ENCODE measurements at places on chromosomes 1 and 21. TPM values are rescaled to one million over a fixed set of nuclear protein-coding genes. Genes with fewer than 3 reads are reported as not detected.

Gene XCL2
- total RNA-seq, result not detected

Gene KCNA10
- total RNA-seq, result not detected

Gene LCE3A
- total RNA-seq, result not detected

Gene PPIAL4G
- not detected for total RNA-seq

Gene SEC16B
- 1.7 TPM for total RNA-seq

Gene ADAM30
- total RNA-seq, result not detected

Gene RAP1GAP
- total RNA-seq, result 0.18 TPM

Gene ICOSLG
- 0.65 TPM for total RNA-seq

Gene KIAA0040
- 0.14 TPM for total RNA-seq

Gene AKT3
- 23.5 TPM for total RNA-seq

Gene CHIT1
- 0.18 TPM for total RNA-seq

Gene FLG2
- not detected for total RNA-seq

Gene PPM1J
- total RNA-seq, result 0.55 TPM

Gene SLC22A15
- total RNA-seq, result 6.8 TPM

Gene RHEX
- total RNA-seq, result not detected

Gene CZIB
- 52.1 TPM for total RNA-seq

Gene TMEM54
- total RNA-seq, result 29.4 TPM

Gene IVL
- total RNA-seq, result not detected

Gene CR1L
- total RNA-seq, result not detected

Gene RHBDL2
- 0.71 TPM for total RNA-seq

Gene REN
- 0.28 TPM for total RNA-seq

Gene NUDT17
- total RNA-seq, result 2.7 TPM

Gene C1orf167
- total RNA-seq, result 0.57 TPM

Gene CLCA4
- total RNA-seq, result not detected

Gene TTC22
- total RNA-seq, result not detected

Gene CD5L
- not detected for total RNA-seq

Gene OR2L13
- total RNA-seq, result not detected

Gene KCNK2
- 3.1 TPM for total RNA-seq

Gene SPOCD1
- 14.2 TPM for total RNA-seq

Gene TMEM79
- total RNA-seq, result 2.2 TPM

Gene ANKRD45
- 0.14 TPM for total RNA-seq

Gene GJB5
- 0.09 TPM for total RNA-seq

Gene PDC
- 0.28 TPM for total RNA-seq

Gene CRYBG2
- total RNA-seq, result under 0.01 TPM

Gene IGSF3
- under 0.01 TPM for total RNA-seq

Gene CD1B
- total RNA-seq, result not detected

Gene RPS6KC1
- 28.8 TPM for total RNA-seq

Gene TMEM9
- total RNA-seq, result 103 TPM

Gene PRR9
- total RNA-seq, result not detected

Gene ASAP3
- total RNA-seq, result 58.6 TPM

Gene LCE1C
- not detected for total RNA-seq

Gene LENEP
- 0.18 TPM for total RNA-seq

Gene AHCYL1
- total RNA-seq, result 92.3 TPM

Gene GFI1
- total RNA-seq, result under 0.01 TPM

Gene LPAR3
- total RNA-seq, result 2.6 TPM

Gene SOX13
- total RNA-seq, result 2.2 TPM

Gene ALX3
- total RNA-seq, result not detected

Gene IFNAR1
- total RNA-seq, result 15.9 TPM

Gene LAPTM5
- 0.09 TPM for total RNA-seq

Gene LGR6
- total RNA-seq, result not detected

Gene CCDC27
- not detected for total RNA-seq

Gene LRRC39
- 0.46 TPM for total RNA-seq

Gene HCRTR1
- total RNA-seq, result not detected

Gene EPHA2
- 11.7 TPM for total RNA-seq

Gene AKR7A2
- total RNA-seq, result 70.4 TPM
